Activated CD4-positive, CD25-positive, alpha-beta regulatory T cell treated with anti-CD3 and anti-CD28 coated beads, Interleukin-2, amount 50 U/mL, for 16 hours (primary cell): ENCODE measurements at places on chromosomes 6 and 20.

DNA sequence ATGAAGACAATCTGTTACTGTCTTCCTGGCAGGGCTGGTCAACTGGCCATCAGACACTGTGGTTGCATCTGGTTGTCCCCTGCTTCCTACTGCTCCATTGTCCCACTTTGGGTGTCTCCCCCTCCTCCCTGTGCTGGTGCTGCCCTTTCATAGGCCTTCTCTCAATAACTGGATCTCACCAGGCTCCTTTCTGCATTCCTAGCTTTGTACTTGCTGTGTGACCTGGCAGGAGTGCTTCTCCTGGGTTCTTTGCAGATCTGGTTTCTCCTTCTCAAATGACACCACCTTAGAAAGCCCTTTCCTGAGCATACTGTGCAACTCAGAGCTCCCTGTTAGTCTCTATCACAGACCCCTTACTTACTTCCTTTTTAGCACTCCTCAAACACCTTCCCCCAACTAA lies 223.0 kb downstream of the BCKDHB start:
- no peak for DNase-seq

DNA sequence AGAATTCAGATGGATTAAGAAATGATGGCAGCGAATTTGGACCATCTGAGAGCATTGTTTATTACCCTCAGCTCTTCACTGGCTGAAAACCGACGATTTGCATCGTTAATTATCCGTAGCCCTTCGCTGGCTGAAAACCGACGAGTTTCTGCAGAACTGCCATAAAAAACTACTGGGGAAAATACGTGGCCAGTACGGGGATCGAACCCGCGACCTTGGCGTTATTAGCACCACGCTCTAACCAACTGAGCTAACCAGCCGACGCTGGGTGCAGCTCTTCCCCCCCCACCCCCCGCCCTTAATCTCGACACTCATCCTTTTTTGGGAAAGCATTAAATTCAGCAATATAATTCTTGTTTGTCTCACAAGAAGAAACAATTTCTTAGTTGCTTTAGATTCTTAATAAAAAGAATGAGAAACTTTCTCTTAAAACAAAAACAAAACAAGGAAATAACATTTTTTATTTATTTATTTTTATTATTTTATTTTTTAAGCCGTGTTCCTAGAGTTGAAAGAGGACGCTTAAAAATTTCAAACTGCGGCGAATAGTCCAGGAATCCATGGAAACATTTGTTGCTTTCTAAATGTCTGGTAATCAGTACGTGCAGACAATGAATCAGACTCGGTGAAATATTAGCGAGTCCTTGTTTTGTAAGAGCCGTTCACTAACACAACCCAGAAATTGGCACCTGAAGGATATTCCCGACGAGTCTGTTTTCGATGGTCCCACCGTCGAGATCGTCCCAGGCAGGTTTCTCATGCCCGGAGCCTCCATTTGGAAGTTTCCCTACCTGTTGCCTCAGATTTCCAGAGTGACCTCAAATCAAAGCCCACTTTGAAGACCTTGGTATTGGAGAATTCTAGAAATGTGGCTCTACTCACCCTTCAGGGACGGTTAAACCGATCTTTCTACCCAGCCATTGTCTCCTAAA lies 27.8 kb downstream of the PRSS16 start:
- DNase-seq = no peak

DNA sequence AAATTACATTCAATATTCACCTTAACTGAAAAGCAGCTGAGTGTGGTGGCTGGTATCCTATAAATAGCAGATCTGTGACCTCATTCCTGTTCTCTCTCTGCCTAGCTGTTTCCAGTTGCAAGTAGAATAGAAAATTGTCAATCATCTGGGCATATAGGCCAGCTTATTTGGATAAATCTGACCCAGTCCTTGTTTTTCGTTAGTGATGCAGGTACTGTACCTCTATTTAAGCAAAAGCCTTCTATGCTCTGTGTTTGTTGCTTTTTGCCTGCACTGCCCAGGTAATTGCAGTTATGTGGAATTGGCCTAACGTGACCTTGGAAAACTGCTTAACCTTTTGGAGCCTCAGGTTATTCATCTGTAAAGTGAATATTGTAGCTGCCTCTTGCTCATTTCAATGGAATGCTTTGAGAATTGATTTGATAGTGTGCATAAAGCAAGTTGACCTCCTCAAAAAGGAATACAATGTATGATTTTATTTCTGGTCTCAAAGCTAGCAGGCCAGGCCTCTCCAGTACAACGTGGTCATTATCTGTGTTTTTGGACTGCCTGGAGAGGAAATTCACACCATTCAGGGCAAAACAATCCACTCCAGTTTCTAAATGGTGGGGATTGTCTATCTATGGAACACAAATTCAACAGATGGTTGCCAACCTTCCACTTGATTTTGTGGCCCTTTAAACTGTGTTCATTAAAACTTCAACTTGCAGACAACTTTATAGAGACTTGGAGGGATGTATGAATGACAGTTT lies 508.7 kb upstream of the CITED2 start:
- DNase-seq = no peak

GRCh38 chr6:11806561-11807317 lies 28.1 kb upstream of the ADTRP start:
- no peak for DNase-seq

DNA sequence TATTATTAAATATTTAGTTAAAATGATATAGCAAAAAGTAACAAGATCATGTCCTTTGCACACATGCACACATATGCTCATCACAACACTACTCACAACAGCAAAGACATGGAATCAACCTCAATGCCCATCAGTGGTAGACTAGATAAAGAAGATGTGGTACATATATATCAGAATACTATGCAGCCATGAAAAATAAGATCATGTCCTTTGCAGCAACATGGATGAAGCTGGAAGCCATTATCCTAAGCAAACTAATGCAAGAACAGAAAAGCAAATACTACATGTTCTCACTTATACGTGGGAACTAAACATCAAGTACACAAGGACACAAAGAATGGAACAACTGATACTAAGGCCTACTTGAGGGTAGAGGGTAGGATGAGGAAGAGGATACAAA lies 14.3 kb downstream of the AK9 start:
- DNase-seq = no peak

GRCh38 chr6:3045777-3046176 lies 22.5 kb upstream of the RIPK1 start:
- DNase-seq = no peak

DNA sequence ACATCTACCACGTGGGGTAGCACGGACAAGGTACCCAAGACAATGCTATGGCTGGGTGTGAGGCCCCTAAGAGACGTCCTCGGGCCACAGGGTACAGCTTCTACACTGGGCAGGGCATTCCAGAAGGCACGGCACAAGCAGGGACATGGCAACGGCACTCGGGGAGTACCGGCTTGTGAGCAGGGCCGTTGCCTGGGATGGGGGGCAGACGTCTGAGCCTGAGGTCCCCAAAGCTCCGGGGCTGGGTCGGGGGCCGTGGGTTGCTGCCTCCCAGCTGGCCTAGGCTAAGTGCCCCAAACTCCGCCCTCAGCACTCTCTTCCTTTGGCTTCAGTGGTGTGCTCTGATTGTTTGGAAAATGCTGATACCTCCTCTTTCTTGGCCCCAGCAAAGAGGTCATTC lies 110.6 kb downstream of the SULF2 start:
- no peak for DNase-seq

- DNase-seq = no peak
Measured at GRCh38 chr6:118639054-118639964, 12.1 kb downstream of the CEP85L start.
